ENCODE measurements at places on chromosomes 5 and 9. TPM values are rescaled to one million over a fixed set of nuclear protein-coding genes. Genes with fewer than 3 reads are reported as not detected.

Gene ELAVL2
- 0.48 TPM for total RNA-seq

Gene ANXA2R
- total RNA-seq = 3.1 TPM

Gene LRRC14B
- not detected for total RNA-seq

Gene MARCOL
- not detected for total RNA-seq

Gene ASPN
- 13.3 TPM for total RNA-seq

DNA sequence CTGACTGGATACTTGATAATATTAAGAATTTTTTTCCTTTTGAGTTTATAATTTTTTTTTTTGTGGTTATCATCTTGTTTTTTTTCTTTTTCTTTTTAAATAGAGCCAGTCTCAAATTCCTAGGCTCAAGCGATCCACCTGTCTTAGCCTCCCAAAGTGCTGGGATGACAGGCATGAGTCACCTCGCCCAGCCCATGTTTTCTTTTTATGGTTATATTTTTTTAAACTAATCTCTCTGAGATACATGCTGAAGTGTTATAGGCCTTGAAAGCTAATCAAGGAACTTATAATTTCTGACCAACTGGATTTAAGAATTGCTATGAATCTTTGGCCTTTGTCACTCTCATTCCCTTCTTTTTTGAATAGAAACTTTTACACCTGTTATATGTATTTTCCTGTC lies 6.8 kb upstream of the AMACR start:
- no peak for DNase-seq

GRCh38 chr5:85052826-85053225 lies 668.1 kb upstream of the EDIL3 start:
- DNase-seq = no peak

GRCh38 chr9:9045572-9045971 lies 1246.0 kb upstream of the DMAC1 start:
- DNase-seq = no peak

DNA sequence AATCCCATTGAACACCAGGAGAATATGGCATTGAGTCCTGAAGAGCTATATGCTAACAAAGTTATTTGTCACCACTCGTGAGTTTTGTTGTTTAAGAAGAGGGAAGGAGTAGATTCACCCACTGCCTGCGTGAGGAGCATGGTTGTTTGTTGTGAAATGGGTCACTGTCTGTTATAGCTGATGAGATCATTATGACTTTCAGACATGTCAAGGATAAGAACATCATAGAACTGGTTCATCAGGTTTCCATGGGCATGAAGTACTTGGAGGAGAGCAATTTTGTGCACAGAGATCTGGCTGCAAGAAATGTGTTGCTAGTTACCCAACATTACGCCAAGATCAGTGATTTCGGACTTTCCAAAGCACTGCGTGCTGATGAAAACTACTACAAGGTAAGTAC lies 76.9 kb downstream of the SYK start:
- DNase-seq = no peak

DNA sequence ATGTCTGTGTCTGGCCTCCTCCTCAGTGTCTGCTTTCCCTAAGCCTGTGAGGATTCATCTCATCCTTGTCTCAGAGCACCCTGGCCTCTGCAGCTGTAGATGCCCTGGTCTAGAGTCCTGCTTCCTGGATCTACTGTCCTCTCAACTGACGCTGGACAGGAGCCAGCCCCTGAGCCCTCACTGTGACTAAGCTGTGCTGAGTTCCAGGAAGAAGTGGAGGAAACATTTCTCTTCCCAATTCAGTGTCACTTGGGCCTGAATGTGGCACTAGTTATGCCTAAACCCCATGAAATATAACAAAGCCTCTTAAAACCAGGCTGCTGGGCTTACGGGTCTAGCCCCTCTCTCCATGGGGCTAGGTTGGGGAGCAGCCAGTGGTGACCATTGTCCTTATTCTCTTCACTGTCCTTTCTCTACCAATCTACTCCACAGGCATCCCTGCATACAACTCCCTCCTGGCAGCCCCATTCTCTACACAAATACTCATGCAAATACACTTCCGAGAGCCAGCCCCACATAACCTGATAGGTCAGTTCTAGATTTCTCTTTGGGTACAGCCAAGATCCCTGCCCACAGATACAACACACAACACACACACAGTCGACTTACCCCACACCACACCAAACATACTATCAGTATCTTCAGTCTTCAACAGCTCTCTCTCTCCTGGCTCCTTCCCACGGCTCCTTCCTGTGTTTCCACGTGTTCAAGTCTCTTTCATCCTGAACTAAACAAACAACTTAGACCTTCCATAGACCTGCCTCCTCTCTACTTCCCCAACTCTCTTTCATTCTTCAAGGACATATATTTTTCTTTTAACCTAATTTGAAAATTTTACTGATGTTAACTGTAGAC lies 220.8 kb downstream of the SNX18 start:
- no peak for DNase-seq

DNA sequence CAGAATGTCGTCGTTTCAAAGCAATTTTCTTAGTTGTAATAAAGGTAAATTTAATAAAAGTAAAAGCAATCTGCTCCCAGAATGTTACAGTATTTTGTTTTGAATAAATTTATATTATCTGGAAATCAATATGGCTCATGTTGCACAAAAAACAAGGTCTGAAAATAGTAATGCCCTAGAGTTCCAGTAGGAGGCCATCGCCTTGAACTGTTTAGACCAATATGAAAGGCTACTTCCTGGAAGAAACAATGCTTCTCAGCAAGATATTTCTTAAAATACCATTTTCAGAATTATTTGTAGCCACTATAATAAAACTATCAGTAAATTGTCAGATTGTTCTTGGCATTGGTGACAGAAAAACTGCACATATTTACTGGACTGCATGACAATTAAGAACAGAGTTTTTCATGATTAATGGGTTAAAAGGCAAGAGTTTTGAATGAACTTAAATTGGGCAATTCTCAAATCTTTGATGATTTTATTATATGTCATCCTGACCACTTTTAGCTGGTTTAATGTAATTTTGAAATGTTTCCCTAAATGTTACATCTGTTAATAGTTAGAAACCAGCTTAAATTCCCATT lies 153.2 kb downstream of the COMMD10 start:
- DNase-seq = no peak

- no peak for DNase-seq
Measured at GRCh38 chr9:76576344-76576743, 117.4 kb downstream of the GCNT1 start.

- DNase-seq = no peak
Measured at GRCh38 chr5:128378632-128379031, 159.4 kb downstream of the FBN2 start.

DNA sequence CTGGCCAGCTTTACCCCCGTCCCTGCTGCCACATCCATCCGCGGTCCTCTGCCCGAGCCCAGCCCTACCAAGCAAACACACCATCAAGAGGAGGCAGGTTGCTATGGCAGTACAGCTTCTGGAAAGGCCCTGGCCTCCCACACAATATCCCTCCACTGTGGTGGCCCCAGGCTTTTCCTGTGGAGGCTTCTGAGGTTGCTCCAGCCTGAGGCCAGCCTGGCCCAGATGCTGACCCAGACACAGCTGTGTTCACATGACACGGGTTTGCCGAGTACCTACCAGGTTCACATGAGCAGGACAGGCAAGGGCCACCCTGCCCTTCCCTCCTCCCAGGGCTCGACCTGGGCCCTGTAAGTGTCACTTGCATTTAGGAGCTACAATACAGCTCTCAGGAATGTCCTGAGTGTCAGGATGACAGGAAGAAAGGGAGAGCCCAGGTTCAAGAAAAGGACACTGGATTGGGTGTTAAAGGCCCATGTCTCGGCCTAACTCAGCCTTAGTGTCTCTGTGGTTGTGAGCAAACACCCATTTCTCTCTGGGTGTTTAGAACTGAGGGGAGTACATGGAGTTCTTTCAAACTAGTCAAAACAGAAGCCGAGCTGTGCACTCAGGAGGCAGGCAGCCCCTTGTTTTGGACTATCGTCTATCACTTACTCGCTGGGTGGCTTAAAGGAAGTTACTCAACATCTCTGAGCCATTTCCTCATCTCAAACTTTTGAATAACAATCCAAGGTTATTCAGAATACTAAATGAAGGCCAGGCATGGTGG lies 40.2 kb downstream of the NAIF1 start:
- no peak for DNase-seq

- no peak for DNase-seq
Measured at GRCh38 chr5:91007251-91007650, 375.9 kb downstream of the ARRDC3 start.

GRCh38 chr9:81718244-81718643 lies 28.9 kb upstream of the TLE1 start:
- no peak for DNase-seq

GRCh38 chr5:76473661-76474060 lies 70.6 kb downstream of the IQGAP2 start:
- no peak for DNase-seq

GRCh38 chr5:86971034-86971571 lies 296.6 kb upstream of the RASA1 start:
- no peak for DNase-seq

Data from suprapubic skin (tissue), 4 donors.